ENCODE measurements at places on chromosomes 16 and 17. TPM values are rescaled to one million over a fixed set of nuclear protein-coding genes. Genes with fewer than 3 reads are reported as not detected.

- no peak for DNase-seq
Observed at GRCh38 chr16:53209429-53209828, 154.6 kb downstream of the CHD9 start.

GRCh38 chr16:90070440-90070839 is 6.7 kb downstream of the PRDM7 start:
- DNase-seq: no peak

GRCh38 chr16:80803339-80804055 is 901 bp downstream of the CDYL2 start:
- peak; percentile 55 for DNase-seq

- DNase-seq: no peak
Observed at GRCh38 chr16:10339777-10340732, 45.8 kb upstream of the ATF7IP2 start.

- DNase-seq: peak; percentile 92
Observed at GRCh38 chr16:48318630-48319029, 66.6 kb downstream of the SIAH1 start.

The GLTPD2 gene
- total RNA-seq: not detected

The LPCAT2 gene
- 2.8 TPM for total RNA-seq

The TBC1D3 gene
- 1.8 TPM for total RNA-seq

The IL17C gene
- total RNA-seq: not detected

The TOM1L1 gene
- 0.44 TPM for total RNA-seq
